ENCODE measurements at places on chromosomes 5 and 9.

GRCh38 chr9:33458444-33458843 is 11.1 kb upstream of the AQP3 start:
- no peak for DNase-seq

DNA sequence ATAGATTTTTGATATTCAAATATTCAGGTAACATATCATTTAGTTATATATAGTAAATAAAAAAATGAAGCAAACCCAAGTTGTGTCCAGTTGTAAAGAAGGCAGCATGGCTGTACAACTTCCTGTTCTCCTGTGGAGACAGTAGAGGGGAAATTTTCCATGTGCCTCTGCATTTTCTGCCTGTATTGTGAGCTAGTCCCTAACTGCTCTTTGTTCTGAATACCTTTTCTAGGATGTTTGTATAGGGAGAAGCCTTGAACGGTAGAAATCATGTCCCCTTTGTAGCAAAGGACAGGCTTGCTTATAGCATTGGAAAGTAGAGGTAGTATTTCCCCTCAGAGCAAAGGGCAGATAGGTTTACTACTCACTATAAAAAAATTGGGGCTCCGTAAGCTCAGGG is 13.3 kb upstream of the RPS23 start:
- no peak for DNase-seq

DNA sequence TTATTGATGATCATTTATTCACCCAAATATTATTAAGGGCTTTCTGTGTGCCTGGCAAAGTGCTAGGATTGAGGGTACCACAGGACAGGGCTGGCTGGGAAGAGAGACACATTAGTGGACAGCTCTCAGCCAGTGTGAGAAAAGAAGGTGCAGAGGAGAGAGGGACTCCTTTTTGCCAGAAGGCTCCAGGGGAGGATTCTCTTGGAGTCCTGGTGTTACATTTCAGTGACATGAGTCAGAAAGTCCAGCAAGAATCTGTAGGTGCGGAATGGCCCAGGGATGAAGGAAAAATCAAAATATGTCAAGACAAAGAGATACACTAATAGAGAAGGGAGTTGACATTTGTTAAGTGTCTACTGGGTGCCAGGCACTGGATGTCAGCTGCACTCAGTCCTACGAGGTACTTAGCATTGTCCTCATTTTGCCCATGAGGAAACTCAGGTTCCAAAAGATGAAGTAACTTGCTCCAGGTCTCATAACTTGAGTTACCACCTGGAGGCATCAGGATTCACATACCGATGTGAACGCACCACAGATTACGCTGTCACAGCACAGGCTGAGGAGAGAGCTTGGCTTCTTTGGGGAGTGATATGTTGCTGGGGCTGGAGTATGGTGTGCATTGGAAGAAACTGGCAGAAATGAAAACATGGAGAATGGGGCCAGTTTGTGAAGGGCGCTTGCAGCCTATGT is 60.5 kb downstream of the RASGRF2 start:
- DNase-seq = no peak

DNA sequence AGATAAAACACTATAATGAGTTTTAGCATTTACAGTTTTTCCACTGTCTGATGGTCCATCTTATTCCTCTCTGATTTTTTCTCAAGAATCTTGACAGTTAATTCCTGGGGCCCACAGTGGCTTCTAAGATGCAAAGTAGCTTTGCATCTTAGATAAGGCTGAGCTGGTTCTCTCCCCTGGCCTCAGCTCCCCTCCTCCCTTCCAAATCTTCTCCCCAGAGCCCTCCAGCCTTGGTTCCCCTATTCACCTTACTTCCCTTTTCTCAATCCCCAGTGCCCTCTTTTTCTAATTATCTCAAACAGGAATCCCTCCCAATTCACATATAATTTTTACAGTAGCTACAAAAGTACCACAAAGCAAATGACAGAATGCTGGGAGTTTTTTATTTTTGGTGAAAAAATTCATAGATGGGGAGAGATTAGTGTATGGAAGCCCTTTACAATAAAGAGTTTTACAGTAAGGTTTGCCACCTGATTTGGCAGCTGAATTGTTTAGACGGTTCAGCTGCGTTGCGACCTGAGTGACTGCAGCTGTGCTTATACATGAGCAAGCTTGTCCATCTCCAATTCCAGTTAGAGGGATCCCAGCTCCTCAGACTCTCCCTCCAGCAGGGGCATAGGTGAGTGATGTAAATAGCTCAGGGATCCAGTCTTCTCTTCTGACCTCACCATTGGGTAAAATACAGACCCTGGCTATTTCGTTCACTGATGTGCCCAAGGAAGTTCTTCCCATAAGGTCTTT is 51.4 kb upstream of the CKMT2 start:
- no peak for DNase-seq

DNA sequence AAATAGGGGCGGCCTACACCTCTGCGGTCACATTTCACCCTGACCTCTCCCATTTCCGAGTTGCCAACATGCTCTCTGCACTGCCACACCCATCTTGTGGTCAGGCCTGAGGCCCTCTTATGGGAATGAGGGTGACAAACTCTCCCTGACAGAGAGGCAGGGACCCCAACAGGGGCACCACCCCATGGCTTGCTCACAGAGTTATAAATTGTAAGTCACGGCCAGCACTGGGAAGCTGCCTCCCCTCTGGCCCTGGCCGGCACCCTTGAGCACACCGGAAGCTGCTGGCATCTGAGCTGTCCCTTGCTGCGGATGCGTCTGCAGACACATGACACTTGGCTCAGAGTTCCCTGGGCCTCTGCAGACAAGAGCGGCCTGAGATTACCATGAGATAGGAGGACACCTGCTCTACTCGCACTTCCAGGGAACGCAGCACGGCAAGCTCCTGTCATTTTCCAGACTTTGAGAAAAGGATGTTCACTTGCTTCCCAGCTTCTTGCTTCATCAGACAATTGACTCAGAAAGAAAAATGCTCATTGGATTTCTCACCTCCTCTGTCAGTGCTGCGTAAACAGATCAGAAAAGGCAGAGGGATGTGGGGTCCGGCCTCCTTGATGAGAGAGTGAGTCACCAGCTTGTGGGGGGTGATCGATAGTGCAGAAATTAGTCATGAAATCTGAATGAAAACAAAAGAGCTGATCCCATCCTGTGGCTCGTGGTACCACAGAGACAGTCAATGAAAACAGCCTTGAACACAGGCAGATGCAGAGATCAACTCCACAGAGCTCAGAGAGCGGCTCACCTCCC is 269.8 kb downstream of the SYK start:
- no peak for DNase-seq

DNA sequence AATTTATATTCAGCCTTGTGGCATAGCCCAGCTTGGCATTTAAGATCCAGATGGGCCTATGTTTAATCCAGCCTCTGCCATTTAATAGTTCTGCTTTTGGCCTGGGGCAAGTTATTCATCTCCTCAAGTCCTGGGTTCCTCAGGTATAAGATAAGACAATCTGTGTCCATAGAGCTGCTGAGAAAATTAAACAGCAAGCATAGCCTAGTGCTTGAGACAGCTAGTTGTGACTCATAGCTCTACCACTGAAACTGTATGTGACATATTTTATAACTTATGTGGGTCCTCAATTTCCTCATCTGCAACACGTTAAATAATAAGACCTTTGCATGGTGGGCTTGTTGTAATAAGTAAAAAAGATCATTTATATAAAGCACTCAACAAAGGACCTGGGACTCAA is 53.3 kb upstream of the ATP10B start:
- DNase-seq = no peak

- no peak for DNase-seq
Observed at GRCh38 chr5:58937031-58937681, 354.3 kb downstream of the RAB3C start.

- no peak for DNase-seq
Observed at GRCh38 chr5:118042076-118042475, 946.3 kb downstream of the DTWD2 start.

DNA sequence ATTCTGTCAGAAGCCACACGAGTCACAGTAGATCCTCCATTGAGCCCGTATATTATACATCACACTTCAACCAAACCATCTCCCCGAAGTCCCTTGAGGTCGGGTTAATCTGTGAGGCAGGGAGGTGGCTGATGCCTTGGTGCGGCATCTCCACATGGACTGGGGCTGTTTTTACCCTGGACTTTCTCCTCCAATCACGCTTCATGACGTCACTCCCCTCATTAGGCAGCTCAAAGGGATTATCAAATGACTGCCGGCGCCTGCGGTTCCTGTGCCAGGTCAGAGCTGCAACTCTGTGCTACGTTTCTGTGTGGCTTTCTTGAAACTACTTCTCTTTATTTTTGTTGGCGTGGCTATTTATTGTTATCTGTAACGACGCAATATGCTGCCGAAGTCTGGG is 53.7 kb downstream of the TMOD1 start:
- no peak for DNase-seq

DNA sequence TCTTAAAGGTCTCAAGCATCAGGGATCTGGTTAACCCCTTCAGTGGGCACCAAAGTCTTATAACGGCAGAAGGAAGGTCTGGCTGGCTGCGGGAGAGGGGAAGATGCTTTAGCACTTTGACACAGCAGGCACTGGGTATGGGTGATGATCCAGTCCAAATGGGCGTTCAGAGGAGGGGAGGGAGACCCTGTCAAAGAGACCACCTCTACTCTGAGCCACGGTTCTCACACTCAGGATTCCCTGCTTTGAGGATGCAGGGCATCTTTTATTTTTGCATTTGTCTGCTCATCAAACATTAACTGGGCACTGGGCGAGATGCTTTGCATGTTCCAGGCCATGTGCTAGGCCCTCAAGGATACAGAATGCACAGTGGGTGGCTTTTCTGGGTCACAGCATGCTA is 204.0 kb downstream of the DAB2IP start:
- DNase-seq = no peak

DNA sequence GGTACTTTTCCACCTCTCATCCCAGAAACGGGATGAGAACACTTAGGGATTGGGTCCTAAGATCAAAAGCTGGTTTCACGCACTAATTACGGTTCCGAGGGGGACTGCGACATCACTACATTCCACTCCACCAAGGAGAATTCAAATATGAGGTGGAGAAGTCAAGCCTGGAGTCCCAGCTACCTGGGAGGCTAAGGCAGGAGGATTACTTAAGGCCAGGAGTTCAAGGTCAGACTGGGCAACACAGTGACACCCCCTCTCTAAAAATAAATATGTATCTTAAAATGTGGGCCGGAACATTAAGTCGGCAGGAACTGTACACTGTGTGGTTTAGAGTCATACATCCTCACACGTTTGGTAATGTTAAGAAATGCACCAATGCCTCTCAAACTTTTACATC is 1.6 kb downstream of the GOLGA2 start:
- DNase-seq = no peak

DNA sequence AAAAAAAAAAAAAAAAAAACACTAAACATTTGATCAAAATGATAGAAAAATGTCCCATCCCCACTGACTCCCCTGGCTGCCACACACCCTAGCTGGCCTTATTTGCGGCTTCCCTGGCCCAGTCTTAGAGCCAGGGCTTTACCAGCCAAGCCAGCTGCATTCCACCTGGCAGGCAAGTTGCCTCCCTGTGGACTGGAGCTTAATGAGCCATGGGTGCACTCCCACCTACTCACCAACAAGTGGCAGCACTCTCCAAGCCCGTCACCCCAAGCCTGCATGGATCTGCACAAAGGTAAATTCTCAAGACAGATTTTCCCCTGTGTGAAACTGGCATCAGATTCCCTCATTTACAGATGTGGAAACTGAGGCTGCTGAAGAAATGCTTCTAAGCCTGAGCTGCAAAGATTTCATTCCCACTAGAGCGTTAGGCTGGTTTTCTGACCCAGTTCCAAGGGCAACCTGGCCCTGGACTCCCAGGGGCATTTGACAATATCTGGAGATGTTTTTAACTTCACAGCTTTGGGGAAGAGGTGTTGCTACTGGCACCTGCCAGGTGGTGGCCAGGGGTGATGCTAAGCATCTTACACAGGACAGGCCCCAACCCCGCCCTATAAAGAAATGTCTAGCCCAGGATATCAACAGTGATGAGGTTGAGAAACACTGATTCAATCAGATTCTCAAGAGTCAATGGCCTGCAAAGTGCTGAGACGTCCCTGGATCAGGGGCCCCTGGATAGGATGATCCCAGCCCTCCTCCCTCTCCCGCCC is 21.9 kb upstream of the VDAC1 start:
- DNase-seq = peak; percentile 8

GRCh38 chr9:1580215-1580614 is 434.9 kb upstream of the SMARCA2 start:
- no peak for DNase-seq

DNA sequence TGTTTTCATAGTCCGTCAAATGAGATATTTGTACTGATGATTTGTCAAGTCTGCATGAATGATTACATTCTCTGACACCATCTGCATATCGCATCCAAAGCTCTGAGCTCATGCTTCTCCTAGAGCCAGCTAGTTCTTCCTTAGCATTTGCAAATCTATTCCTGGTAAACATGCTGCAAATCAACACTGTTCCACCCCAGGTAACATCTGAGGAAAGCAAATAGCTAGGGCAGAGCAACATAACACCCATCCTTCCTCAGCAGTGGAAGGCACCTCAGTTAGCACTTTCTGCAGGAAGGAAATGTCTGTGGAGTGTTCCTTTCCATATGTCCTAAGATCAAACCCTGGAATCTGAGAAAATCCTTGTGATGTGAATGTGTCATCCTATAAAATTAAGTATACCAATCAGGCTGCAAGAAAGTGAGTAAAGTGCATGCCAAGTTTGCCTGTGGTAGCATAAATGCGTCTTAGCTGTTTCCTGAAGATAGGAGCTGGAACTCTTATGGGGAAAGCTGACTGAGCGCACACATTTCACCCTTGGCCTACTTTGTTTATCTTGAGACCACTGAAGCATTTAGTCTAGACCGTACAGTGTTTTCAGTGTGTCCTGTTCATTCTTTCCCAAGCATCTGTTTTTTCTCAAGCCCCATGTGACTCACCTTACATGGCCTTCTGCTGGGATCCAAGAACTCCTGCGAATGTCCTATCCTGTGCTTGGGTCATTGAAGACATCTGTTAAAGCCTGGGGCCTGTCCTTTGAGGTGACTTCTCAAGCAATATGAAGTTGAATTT is 50.9 kb upstream of the STARD4 start:
- DNase-seq = no peak

DNA sequence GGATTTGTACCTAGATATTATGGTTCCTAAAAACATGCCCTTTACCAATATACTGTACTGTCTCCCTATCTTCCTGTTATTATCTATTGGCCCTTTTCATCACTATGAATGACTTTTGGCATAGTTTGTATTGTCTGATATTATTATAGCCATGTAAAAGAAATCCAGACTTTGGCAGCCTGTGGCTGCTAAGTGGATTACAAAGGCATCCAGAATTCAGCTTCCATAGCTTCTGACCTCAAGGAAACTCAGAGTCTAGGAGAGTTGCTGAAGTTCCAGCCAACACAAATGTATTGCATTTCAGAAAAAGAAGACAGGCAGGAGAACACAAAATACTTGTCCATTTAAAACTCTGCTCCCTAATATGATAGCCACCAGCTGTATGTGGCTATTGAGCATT is 319.2 kb upstream of the MPDZ start:
- DNase-seq = no peak

DNA sequence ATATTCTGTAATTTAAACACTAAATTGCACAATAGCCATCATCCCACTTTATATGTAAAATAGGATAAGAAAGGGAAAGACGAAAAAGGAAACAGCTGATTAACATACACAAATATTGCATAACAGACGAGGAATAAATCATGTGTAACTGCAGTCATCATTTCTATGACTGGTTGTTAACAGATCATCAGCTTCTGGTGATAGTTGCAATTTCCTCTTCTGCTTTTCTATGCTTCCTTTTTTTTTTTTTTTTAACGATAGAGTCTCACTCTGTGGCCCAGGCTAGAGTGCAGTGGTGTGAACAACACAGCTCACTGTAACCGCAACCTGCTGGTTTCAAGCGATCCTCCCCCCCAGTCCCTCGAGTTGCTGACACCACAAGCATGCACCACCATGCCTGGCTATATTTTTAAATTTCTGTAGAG is 22.5 kb upstream of the JAKMIP2 start:
- no peak for DNase-seq

- DNase-seq = no peak
Observed at GRCh38 chr5:138180183-138180782, 1.4 kb downstream of the KIF20A start.
